ENCODE measurements at places on chromosomes 2 and 18. TPM values are rescaled to one million over a fixed set of nuclear protein-coding genes. Genes with fewer than 3 reads are reported as not detected.

RHOB gene
- total RNA-seq, result 62.9 TPM

AQP4 gene
- not detected for total RNA-seq

IKZF2 gene
- total RNA-seq, result 11.9 TPM

DNA sequence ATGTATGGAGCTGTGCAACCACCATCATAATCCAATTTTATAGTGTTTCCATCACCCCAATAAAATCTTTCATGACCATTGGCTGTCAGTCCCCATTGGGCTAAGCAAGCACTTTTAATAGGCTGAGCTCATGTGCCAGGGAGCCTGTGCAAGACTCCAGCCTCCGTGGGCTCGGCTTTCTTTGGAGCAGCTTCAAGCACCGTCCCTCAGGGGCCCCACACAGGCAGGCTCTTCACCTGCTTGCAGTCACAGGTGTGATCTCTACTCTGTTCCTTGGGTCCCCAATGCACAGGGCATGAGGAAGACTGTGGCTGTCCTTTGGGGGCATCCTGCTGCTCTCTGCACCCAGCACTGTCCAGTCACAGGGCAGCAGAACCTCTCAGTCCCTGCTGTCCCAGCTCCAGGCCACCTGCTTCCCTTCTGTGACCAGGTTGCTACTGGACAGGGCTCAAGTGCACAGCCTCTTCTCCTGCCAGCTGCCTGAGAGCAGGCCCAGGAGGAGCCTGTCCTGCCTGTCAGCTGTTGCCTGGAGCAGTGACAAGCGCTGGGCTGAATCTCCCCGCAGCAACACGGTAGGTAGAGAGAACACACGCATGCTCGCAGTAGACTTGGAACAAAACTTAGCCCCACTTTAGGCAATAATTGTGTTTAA, 40.7 kb upstream of the TMEM131 start:
- DNase-seq, result no peak
- peaks cover 3% of the 10 kb centered on the region for H3K4me1 ChIP-seq
- H3K36me3 ChIP-seq, result peaks cover 2% of the 10 kb centered on the region
- no peak overlapping the region for H3K27ac ChIP-seq

DNA sequence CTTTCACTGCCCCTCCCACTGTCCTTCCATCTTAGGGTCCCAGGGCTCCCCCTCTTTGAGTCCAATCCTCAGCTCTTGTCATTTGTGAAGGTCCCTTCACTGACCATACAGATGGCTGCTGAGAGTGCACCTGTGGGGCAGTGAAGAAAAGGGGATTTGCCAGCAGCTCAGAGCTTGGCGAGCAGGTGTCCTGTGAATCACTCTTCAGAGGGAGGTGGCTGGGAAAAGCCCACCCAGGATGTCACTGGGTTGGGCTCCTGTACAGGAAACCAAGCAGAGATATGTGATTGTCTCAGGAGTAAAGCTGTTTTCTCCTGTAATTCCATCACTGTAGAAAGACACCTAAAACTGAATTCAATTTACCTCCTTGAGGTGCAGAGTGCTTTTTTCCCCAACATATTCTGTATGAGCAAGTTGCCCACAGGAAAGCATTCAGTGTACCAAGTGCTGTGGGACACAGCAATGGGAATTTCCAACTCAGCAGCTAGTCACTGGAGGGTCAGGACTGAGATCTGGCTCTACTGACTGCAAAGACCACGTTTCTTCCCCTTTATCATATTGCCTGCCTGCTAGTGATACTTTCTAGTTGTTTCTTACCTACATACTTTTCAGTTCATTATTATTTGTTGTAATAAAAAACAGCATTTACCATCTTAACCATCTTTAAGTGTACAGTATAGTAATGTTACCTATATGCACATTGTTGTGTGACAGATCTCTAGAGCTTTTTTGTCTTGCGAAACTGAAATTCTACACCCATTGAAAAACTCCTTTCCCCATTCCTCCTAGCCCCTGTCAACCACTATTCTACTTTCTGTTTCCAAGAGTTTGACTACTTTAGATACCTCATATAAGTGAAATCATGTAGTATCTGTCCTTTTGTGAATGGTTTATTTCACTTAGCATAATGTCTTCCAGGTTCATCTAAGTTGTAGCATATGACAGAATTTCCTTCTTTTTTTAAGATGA, 239.1 kb downstream of the TSN start:
- H3K4me1 ChIP-seq, result peaks cover 7% of the 10 kb centered on the region
- peaks cover 77% of the 10 kb centered on the region for H3K27me3 ChIP-seq
- H3K36me3 ChIP-seq, result no peaks in the 10 kb centered on the region
- no peak for DNase-seq
- H3K27ac ChIP-seq, result no peak overlapping the region

- no peak for DNase-seq
- peaks cover 67% of the 10 kb centered on the region for H3K27me3 ChIP-seq
- no peak overlapping the region for H3K27ac ChIP-seq
- H3K4me1 ChIP-seq, result peaks cover 4% of the 10 kb centered on the region
Observed at GRCh38 chr2:149329489-149330126, 779 bp upstream of the LYPD6 start.

DNA sequence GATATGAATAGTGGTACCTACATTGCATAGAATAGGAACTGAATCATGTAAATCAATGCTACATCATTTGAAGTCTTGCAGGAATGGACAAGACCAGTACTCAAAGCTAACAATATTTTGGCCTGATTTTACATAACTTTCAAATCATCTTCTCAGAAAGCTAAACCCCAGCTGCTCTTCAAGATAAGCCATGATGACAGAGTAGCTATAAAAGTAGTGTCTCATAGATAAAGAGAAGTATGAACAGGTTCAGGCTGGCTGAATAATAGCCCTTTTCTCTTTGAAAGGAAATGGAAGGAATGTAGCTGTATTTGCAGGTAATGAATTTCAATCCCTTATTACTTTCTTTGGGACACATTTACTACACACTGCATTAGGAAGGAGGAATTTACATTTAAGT, 28.2 kb downstream of the TSPYL6 start:
- H3K4me3 ChIP-seq, result no peak overlapping the region
- no peaks in the 10 kb centered on the region for H3K27me3 ChIP-seq
- no peaks in the 10 kb centered on the region for H3K4me1 ChIP-seq
- peaks cover 2% of the 10 kb centered on the region for H3K36me3 ChIP-seq

- H3K4me1 ChIP-seq, result no peaks in the 10 kb centered on the region
- peaks cover 15% of the 10 kb centered on the region for H3K27me3 ChIP-seq
- no peak for DNase-seq
- no peaks in the 10 kb centered on the region for H3K36me3 ChIP-seq
Observed at GRCh38 chr2:172674968-172675303, 60.7 kb upstream of the RAPGEF4 start.

- H3K27me3 ChIP-seq, result peaks cover 16% of the 10 kb centered on the region
- no peak overlapping the region for H3K4me3 ChIP-seq
- peaks cover 19% of the 10 kb centered on the region for H3K4me1 ChIP-seq
- DNase-seq, result no peak
- no peaks in the 10 kb centered on the region for H3K36me3 ChIP-seq
Observed at GRCh38 chr18:48545757-48546321, 7.0 kb downstream of the CTIF start.

GRCh38 chr18:79394534-79395307, 1.0 kb upstream of the NFATC1 start:
- peaks cover 24% of the 10 kb centered on the region for H3K4me1 ChIP-seq
- H3K27me3 ChIP-seq, result peaks cover 18% of the 10 kb centered on the region
- no peak for DNase-seq
- H3K27ac ChIP-seq, result no peak overlapping the region

- peaks cover 2% of the 10 kb centered on the region for H3K4me1 ChIP-seq
- DNase-seq, result no peak
- H3K36me3 ChIP-seq, result peaks cover 5% of the 10 kb centered on the region
- H3K4me3 ChIP-seq, result no peak overlapping the region
- peaks cover 34% of the 10 kb centered on the region for H3K27me3 ChIP-seq
Observed at GRCh38 chr2:38462121-38462661, 85.1 kb upstream of the ATL2 start.

DNA sequence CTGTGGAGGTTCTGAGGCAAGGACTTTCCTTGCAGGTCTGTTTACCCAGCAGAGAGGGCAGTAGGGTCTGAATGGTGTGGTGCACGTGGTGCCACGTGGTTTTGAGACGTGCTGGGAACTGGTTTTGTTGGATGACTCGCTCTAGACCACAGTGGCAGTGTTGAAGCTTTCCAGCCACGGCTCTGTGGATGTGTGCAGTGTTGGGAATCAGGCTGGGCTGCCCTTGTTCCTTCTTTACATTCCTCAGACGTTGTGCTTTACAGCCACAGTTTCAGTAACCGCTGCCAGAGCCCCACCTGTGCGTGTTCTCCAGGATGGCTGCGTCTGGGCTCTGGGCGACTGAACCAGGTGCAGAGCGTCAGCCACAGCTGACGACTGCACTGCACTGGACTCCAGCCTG, 8.2 kb downstream of the CTDP1 start:
- H3K36me3 ChIP-seq, result no peaks in the 10 kb centered on the region
- H3K27ac ChIP-seq, result no peak overlapping the region
- no peaks in the 10 kb centered on the region for H3K27me3 ChIP-seq
- peaks cover 49% of the 10 kb centered on the region for H3K4me1 ChIP-seq
- DNase-seq, result no peak
- no peak overlapping the region for H3K4me3 ChIP-seq

DNA sequence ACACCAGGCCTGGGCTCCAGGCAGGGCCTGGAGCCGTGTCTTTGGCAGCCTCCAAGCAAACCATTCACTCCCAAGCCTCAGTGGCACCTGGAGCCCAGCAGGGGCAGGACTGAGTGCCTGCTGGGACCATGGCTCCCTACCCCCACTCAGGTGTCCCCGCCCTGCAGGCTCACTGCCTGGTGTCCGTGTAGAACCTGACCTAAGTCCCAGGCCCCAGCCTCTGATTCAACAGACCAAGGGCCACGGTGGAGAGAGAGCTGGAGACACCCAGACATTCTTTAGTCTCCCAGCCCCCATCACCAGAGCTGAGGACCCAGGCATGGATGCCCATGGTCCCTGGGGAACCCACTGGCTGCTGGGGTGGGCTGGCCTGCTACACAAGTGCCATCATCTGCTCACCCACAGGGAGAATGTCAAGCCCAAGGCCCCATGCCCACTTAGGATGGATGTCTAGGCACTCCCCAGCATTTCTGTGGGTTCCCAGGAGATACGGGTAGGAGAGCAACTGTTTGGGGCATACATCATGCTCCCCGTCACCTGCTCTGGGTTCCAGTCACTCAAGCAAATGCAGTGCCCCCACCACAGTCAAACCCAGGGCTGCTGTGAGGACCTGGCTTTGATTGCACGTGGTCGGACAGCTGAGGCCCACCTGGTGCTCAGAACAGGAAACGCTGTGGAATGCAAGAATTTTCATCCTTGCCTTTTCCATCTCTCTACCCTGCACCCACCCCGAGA, 42.9 kb upstream of the ATG16L1 start:
- peak overlapping the region; percentile 80 for H3K27ac ChIP-seq
- H3K4me3 ChIP-seq, result no peak overlapping the region

GRCh38 chr2:176242276-176242675, 27.0 kb upstream of the MTX2 start:
- no peak overlapping the region for H3K27ac ChIP-seq
- peaks cover 43% of the 10 kb centered on the region for H3K27me3 ChIP-seq
- no peaks in the 10 kb centered on the region for H3K36me3 ChIP-seq

DNA sequence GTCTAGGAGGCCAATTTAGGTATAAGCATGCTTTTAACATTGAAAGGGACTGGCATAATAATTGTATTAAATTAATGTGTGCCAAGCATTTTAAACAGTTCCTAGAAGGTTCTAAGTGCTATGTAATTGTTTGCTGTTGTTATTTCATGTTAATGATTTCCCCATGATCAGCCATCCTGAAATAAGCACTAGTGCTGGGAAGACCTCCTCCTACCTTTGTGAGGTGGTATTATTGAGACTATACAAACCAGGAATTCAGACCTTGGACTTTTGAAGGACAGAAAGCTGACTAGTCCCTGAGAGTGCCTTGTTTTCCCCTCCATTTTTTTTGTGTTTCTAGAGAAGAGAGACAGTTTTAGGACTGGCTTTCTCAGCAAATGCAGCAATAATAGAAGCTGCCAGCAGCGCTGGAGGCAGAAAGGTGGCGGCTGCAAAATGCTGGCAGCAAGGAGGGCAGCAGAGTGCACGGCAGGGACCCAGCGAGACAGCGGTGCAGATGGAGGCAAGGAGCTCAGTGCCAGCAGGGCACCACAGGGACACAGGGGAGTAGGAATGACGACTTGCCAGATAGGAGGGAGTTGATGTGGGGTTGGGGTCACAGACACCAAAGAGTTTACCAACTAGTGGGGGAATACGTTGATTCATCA, 25.3 kb downstream of the NABP1 start:
- H3K27me3 ChIP-seq, result no peaks in the 10 kb centered on the region
- peaks cover 4% of the 10 kb centered on the region for H3K36me3 ChIP-seq
- peaks cover 8% of the 10 kb centered on the region for H3K4me1 ChIP-seq
- H3K4me3 ChIP-seq, result no peak overlapping the region
- H3K27ac ChIP-seq, result no peak overlapping the region
- DNase-seq, result no peak

DNA sequence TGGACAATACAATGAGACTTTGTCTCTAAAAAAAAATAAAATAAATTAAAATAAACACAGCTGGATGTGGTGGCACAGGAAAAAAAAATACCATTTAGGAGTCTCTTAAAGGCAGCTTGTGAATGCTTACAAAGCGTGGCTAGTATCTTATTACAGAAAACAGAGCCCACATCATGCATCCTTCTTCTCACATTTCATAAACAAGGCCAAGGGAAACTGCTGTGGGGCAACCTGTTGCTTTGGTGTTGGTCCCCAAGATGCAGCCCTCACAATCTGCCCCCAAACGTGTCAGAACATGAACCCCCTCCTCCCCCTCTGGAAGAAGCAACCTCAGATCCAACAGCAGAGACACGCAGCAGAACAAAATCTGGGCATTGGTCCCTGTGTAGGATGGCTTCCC, 2.6 kb downstream of the SLC14A1 start:
- no peaks in the 10 kb centered on the region for H3K27me3 ChIP-seq
- no peak overlapping the region for H3K4me3 ChIP-seq
- no peak for DNase-seq
- no peaks in the 10 kb centered on the region for H3K36me3 ChIP-seq

- H3K27ac ChIP-seq, result no peak overlapping the region
- H3K4me3 ChIP-seq, result no peak overlapping the region
Observed at GRCh38 chr2:21010813-21011439, 32.9 kb downstream of the APOB start.

All from T-helper 17 cell (primary cell).